ENCODE measurements at places on chromosomes 2 and 18.

DNA sequence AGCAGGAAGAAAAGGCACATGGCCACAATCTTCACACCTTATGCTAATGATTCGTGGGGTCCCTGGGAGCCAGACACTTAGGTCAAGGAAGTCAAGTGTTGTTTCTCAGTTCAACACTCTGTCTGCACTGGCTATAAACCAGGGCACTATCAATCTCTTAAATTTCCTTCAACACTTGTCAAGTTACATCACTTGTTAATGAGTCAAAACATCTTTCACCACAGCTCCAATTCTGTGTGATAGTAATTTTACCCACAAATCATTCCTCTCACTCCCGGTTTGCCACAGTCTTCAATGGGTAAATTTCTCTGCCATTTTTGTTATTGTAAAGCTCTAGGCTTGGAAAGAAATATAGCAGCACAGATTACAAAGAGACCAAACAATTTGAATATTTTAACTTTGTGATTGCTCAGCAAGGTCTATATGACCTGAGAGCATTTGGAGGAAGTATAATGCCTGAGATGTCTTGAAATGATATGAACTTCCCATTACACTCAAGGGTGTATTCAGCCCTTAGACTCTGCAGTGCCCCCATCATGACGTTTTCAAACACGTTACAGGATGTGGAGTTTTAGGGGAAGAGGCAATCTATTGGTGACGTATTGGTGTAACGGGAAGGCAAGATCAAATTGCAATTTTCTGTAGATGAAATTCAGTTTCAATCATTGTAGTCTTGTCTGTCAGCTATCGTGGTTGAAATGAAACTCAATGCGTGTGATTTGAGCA lies 78.7 kb downstream of the ICOS start:
- DNase-seq: no peak

DNA sequence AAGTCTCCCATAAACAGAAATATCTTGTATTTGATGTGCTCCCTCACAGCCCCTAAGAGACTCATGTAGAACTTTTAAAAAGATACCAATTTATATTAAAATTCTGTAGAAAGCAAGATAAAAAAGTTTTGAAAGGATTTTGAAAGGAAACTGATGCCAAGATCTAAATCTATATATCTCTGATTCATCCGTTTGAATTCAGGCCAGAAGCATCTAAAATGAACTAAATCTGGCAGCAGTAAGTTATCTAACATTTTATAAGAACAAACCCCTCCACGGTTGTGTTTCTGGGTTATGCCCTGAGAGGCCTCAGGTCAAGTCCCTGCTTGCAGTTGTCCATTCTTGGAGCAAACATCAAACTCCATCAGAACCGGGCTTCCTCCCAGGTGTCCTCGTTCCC lies 165.8 kb downstream of the FBXO15 start:
- DNase-seq: no peak

- DNase-seq: peak; percentile 15
These were observed 276.8 kb downstream of the SETBP1 start for GRCh38 chr18:44957461-44957860.

DNA sequence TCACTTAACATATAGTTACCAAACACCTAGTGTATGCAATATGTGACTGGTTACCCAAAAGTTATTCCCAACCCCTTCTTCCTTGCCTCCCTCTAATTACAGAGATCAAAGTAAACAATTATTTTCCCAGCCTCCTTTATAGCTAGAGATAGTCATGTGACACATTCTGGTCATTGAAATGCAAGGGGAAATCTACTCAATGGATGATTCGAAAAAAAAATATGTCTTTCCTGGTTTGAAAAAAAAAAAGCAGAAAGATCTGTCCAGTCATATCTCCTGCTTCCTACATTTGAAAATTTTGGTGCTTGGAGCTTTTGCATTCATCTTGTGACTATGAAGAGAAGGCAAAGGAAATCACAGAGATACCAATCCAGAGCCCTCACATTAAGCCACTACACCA lies 27.6 kb upstream of the UGP2 start:
- peak; percentile 57 for DNase-seq

DNA sequence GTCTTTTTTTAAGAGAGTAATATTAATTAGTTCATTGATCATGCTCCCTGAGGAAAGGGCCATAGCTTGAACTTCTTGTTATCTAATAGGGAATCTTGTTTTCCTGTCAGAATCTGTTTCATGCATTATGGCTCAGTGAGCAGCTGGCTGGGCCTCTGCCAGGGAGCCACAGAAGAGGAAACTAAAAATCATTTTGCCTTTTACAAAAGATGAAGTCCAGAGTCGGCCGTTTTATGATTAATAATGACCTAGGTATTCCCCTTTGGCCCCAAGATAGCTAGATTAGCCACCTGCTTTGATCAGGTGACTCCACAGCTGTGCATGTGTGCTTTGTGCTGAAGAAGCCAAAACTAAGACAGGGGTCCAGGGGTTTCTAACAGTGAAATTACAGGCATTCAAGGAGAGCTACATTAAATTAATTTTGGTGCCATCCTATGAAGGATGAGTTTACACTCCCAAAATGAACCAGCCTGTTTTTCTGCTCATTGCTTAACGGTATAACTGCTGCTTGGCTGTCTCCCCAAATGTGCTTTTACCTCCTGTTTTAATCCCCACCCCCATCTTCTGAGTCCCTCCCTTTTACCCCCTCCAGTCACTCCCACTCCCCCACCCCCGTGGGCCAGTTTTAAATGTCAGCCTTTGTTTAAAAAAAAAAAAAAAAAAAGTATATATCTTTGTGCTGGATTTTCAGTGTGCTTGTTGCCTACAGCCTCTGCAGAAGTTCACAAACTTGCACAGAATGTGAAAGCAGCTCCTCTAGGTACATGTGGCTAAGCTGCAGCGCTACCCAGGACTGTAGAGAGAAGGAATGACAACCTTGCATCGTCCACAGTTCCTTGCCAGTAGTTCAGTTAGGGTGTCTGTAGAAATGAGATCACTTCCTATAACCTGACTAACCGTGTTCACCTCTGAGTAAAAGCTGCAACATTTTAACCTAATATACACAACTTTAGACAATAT lies 93.1 kb downstream of the CABLES1 start:
- DNase-seq: peak; percentile 46

DNA sequence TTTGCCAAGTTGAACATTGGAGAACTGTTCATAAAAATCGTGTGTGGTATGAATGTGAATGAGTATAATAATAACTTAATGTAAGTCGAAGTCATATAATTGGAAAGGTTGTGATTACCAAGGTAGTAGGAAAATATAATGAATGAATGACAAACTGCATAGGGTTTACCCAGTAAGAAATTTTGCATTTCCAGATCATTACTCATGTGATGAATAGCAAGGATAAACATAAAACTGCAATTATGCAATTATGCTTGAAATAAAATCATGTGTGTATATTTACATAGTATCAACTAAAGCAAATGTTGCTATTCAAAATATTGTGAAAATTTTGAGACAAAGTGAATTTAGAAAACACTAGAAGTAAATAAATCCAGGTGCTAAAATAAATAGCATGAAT lies 1108.7 kb upstream of the TMEFF2 start:
- no peak for DNase-seq

DNA sequence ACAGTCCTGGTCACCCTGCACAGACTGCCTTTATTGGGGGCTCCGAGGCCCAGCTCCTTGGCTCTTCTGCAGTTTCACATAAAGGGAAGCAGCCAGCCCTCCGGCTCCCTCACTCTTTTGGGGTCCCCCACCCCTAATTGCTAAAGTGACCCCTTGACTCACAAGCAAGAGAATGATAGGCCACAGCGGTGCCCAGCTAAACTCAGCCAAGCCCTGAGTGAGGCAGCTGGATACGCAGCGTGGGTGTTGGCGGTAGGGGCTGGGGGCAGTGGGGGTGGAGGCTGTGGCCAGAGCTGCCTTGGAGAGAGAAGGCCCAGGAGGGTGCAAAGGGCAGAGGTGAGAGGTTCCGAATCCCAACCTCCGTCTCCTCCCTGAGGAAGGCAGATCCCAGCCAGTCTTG lies 25.5 kb upstream of the ALPP start:
- DNase-seq: no peak

GRCh38 chr2:173963323-173963816 lies 1.8 kb downstream of the SP3 start:
- peak; percentile 78 for DNase-seq

DNA sequence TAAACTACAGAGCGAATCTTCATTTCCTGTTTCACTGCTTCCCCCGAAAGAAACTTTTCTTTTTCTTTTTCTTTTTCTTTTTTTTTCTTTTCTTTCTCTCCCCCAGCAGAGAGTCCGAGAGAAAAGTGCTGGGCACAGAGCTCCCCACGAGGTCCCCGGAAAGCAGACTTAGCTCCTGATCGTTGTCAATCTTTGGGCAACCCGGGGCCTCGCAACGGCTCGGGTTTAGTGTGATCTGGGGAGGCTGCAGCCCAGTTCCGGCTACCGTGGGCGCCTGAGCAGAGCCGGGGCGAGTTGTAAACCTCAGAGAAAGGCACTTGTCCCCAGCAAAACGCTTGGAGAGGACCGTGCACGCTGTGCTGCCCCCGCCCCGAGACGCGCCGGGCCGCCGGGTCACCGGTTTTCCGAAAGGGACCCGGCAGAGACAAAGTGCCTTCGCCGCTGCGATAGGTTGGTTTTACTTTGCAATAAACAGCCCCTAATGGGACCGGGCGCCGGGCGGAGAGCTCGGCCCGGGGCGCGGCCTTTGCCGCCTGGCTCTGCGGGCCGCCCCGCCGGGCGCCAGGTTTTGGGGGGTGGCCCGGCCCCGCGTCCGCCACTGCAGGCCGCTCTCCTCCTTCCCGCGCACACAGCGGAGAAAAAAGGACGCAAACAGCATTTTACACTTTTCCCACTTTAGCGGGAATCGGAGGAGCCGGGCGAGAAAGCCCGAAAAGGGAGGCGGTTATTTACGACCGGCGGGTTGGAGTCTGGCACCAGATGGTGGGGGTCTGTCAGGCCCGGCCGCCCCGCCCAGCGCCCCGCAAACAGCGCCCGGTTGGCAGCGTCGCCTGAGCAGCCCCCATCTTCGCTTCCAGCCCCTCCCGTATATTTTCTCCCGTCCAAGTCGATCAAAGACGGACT lies 136.0 kb downstream of the INSIG2 start:
- DNase-seq: peak; percentile 57

DNA sequence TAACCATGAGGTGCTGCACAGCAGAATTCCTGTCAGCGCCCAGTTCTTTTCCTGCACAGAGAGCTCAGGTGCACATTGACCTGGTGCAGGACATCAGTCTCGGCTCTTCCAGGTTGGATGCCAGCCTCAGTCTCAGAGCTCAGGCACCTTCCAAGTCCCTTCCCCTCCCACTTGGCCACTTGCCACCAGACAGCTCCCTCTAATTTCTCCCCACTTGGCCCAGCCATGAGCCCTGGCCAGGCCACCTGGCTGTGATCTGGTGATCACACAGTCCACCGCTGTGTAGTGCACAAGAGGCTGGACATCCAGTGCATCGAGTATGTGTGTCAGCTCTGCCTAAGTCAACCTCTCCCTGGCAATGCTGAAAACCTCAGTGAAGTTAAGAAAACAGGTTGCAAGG lies 336.6 kb upstream of the MYT1L start:
- DNase-seq: no peak

GRCh38 chr2:220962556-220962955 lies 609.5 kb downstream of the EPHA4 start:
- peak; percentile 29 for DNase-seq

DNA sequence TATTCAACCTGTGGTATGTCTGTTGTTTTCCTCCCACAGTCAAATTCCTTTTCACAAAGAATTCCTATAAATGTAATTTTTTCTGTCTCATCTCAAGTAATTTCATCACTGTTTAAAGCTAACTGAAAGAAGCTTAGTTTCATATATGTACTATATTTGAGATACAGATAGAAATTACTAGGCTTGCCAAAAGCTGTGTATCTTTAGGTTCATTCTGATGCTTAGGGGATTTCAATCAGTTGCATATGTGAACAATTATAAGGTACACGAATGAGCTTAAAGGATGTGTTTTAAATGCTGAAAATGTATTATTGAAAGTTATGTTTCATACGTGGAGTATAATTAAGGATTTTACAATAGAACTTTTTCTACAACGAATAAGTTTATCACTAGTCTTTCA lies 59.2 kb upstream of the DSG1 start:
- DNase-seq: no peak

- DNase-seq: no peak
These were observed 42.5 kb downstream of the TANC1 start for GRCh38 chr2:159010963-159011362.

- no peak for DNase-seq
These were observed 143.0 kb downstream of the ACOXL start for GRCh38 chr2:110875384-110875725.

DNA sequence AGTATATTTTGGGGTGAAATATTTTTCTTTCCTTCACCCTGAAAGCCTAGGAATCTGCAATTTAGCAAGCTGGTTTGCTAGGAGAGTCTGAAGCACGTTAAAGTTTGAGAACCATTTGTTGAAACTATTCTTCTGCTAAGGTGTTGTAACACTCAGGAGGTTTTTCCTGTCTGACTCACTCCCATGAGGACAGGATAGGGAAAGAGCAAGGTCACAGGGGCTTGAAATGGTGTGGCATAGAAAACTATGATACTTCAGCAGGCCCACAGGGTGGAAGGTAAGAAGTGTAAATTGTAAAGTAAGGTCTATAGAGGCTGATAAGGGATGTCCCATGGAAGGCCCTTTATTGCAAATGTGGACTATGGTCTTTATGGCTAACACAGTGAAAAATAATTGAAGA lies 177.7 kb upstream of the ZC3H15 start:
- DNase-seq: no peak

DNA sequence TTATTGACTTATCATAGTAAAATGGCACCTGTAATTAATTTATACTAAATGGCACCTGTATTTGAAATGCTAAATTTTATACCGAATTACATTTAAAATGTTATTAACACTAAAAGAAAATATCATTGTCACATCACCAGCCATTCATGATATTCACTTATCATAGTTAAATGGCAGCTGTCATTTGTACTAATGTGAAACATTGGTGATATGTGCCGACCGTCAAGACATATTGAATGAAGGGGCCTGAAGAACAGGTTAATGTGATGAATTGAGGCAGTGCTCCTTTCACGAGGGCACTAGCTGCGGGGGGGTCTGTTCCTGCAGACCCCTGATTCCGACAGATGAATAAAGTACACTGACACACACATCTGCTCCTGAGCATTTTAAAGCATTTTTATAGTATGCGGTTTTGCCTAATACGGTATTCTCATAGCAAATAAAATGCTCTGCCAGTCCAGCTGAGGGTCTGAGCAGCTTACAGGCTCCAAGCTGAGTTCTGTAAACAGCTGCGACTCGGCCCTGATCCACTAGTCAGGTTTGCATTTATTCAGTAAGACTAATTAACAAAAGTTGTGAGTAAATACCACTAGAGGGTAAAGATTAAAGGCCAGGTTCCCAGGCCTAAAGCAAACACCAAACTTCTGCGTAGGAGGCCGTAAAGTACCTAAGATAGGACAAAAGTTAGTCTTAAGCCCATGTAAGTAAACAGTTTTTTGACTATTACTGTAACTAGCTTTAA lies 593.4 kb upstream of the NETO1 start:
- no peak for DNase-seq

GRCh38 chr2:240644171-240644651 lies 18.9 kb downstream of the GPR35 start:
- DNase-seq: no peak

DNA sequence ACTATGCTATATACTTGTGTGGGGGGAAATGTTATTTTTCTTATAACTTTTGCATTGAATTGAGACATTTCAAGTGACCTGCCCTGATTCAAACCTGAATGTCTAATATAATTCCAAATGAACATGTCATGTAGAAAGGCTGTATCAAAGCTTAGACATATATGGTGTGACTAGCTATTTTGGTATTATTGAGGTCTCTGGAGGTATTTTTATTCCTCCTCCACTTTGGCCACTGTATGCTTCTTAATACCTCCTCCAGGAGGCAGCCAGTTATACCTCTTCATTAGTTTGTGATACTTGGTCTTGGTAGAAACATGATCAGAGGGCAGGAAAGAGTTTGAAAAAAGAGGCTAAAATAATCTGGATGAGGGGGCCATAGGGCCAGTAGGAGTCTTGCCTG lies 217.1 kb downstream of the TCF4 start:
- peak; percentile 15 for DNase-seq

Measured in fibroblast of skin of back (primary cell).